Hematopoietic multipotent progenitor cell treated with erythropoietin and hydrocortisone succinate and interleukin-3 and kit ligand, for 6 days (in vitro differentiated cells): ENCODE measurements at places on chromosomes 6 and 20.
A peak's percentile ranks its signal among the peaks of the same experiment; 100 is the strongest.

DNA sequence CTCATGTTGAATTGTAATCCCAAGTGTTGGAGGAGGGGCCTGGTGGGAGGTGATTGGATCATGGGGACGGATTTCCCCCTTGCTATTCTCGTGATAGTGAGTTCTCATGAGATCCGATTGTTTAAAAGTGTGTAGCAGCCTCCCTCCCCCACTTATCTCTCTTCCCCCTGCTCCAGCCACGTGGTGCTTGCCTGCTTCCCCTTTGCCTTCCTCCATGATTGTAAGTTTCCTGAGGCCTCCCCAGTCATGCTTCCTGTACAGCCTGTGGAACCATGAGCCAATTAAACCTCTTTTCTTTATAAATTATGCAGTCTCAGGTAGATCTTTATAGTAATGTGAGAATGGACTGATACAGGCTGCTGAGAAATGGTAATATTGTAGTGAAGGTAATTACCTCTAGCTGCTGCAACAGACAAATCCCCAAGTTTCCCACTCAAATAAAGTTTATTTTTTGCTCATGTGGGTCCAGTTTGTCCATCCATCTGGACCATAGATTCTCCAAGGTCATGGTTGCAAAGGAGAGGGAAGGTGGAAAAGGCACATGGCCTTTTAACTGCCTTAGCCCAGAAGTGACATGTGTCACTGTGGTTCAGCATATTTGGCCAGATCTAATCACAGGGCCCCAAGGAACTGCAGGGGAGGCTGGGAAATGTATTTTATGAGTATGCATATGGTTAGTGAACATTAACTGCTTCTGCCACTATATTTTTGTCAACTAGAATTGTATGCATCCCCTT, 89.2 kb downstream of the TRMT11 start:
- peak; percentile 29 for DNase-seq

GRCh38 chr6:36326356-36326995, 10.2 kb downstream of the BNIP5 start:
- no peak for DNase-seq

DNA sequence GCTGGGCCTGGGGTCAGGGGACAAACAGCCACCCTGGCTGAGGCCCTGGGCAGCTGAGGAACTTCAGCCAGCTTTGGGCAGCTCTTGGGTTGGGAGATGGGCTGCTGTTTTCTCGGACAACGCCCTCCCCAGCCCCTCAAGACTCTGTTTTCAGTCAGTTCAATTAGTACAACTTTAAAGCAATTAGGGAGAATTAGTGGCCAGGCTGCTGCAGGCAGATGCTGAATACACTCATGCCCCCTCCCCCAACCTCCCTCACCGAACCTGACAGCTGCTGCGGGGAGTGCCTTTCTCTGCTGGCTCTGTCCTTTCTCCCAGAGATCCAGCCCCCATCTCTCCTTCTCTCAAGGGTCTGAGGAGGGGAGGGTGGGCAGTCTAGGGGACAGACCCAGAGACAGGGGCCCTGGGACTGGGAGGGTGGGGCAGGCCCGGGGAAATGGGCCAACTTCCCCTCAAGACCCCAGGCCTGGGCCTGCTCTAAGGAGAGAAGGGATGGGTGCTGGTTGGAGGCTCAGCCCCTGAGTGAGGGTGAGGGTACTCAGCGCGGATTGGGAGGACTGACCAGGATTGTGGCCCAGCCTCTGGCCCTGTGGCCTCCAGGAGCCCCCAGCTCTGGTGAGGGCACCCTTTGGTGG, 17.8 kb upstream of the MYT1 start:
- DNase-seq, result no peak

GRCh38 chr20:41178495-41178894, 41.2 kb downstream of the PLCG1 start:
- DNase-seq, result no peak

DNA sequence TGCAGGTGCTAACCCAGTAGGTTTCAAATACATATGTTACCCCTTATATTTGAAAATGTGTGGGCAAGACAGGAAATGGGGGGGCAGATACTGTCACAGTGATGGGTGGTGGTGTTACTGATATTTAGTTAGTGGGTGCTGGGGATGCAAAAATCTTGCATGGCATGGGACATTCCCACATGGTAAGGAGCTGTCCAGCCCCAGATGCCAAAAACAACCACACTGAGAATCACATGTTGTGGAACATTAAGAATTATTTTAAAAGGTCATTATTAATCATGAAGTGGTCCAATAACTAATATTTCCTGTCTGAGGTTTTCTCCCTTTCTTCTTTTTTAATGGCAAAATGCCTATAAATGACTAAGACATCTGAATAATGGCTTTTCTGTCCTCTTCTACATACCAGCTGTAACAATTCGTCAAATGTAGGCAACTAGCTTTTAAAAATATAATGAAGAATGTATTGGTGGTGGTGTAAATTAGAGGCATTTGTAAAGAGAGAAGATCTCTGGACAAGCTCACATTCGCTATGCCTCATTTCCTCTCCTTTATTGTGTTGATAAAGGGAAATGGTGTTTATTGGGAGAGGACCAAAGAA, 57.3 kb upstream of the SLC35B3 start:
- no peak for DNase-seq

DNA sequence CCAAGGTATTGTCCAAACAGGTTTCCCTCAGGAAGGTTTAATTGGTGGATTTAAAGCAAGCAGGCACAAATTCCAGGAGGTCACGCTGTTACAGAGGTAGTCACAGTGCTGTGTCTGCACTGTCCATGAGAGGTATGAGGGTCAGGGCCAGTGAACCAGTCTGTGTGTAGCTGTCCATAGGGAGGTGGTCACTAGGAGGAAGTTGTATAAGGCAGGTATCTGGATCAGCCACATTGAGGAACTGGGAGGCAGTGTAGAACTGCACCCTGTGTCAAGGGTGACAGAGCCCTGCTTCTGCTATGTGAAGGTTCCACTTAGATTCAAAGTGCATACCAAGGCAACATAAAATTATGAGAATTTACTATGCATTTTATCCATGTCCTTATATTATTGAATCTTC, 73.3 kb downstream of the MAP3K4 start:
- no peak for DNase-seq

GRCh38 chr6:112237066-112237465, 17.3 kb downstream of the LAMA4 start:
- no peak for DNase-seq

DNA sequence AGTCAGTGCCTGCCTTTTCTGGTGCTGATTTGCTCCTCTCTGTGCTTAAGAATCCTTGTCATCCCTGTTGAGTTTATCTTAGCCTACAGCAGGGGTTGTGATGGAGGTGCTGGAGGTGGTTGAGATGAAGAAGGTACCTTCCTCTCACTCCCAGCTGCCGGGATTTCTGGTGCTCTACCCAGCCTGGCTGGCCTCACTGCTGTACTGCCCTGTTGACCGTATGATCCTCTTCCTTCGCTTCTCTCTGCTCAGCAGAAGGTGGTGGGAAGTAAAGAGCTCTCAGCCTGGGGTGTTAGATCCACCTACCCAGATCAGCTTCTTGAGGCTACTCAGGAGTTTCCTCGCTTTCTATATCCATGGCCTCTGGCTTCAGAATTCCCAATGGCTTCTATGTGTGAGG, 101.0 kb upstream of the NXT1 start:
- DNase-seq, result no peak

- DNase-seq, result peak; percentile 57
Measured at GRCh38 chr20:51529758-51530157, 12.8 kb downstream of the NFATC2 start.

GRCh38 chr6:142162780-142163179, 15.7 kb downstream of the VTA1 start:
- DNase-seq, result no peak

GRCh38 chr6:90557006-90557405, 29.9 kb downstream of the MAP3K7 start:
- DNase-seq, result no peak

DNA sequence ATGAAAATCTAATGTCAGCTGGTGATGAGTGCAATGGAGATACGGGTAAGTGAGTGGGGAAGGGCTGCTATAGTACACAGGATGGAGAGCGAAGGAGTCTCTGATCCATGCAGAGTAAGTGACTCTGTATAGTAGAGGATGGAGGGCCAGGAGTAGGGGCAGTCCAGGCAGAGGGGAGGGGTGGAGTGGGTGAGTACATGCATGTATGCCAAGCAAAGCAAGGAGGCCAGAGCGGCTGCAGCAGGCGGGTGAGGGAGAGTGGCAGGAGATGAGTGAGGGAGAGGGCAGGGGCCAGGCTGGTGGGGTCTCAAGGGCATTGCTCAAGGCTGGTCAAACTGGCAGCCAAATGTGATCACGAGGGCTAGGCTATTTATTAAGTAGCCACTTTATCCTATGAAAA, 94.0 kb downstream of the PREP start:
- DNase-seq, result no peak

- no peak for DNase-seq
Measured at GRCh38 chr6:162675503-162675902, 52.1 kb downstream of the PRKN start.

DNA sequence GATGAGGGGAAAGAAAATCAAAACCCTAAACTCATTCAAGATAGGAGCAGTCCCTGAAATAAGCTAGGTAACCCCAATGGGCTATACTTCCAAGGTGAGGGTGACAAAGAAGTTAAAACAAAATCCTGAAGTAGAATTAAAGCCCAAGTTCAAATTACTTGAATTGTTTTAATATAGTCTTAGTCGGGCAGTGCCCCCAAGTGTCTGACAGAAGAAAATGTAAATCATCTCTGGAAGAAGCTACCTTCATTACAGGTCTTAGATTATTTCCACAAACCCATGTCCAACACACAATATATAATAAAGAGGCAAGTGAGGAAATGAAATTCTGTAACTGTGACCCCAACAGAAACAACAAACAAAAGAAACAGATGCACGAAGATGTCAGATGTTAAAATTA, 36.8 kb upstream of the L3MBTL3 start:
- peak; percentile 6 for DNase-seq

- DNase-seq, result no peak
Measured at GRCh38 chr20:14866841-14867514, 529.6 kb upstream of the FLRT3 start.
